ENCODE measurements at places on chromosomes 13 and 19.

DNA sequence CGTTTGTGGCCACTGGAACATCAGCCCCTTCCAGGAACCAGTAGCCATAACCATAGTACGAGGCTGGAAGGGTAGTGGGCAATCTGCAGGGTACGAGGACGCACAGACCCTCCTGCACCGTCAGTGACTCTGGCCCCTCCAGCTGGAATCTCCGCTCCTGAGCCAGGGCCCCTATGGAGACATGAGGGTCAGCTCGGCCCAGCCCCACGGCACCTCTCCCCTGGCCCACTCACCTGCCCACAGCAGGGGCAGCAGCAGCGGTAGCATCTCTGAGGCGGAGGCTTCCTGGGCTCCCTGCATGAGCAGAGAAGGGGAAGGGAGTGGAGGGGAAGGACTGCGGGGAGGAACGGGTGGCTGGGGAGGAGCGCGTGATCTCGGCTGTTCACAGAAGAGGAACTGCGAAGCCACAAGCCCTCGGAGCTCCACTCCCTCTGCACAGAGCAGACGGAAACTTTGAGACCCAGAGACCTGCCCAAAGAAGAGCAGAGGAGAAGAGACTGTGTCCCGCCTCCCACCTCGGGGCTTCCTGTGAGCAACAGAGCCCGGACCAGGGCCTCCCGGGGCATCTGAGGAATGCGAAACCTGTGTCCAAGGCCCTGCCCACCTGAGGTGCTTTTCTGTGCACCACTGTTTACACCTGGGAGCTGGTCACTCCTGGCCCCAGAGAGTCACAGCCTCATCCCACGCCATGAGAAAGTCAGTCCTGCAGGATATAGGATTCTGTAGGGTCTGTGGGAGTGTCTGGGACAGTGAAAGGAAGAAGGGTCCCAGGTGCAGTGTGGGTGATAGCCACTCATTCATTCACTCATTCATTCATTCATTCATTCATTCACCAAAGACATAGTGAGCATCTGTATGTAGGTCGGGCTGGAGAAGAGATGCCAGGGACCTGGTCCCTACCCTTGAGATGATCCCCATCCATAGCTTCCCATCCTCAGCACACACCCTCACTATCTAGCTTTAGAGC is at the start of gene SIGLEC6:
SIGLEC6 (minus strand) TSS at position 322 of the 967 bp plus-strand sequence; CDS start at position 300, 22 bp downstream.
- DNase-seq = no peak

- no peak for DNase-seq
These were observed 187.0 kb downstream of the MYO16 start for GRCh38 chr13:108816375-108816774.

GRCh38 chr13:94608586-94608985 is 6.9 kb downstream of the GPR180 start:
- no peak for DNase-seq

DNA sequence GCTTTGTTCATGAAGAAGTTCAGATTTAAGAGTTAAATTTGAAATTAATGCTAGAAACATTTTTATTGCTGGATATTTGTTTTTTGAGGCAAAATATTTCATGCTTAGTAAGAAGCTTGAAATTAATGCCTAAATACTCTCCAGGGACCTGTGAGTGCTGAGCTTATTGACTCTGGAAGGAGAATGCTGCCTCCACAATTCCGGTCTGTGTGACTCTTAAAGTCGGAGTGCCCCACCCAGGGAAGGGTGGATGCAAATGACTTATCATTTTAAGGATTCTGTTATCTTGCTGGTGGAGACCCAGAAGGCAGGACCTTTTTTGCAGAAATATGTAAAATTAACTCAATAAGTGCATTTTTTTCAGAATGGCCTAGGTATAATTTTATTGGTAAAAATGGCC is 143.8 kb upstream of the RXFP2 start:
- no peak for DNase-seq

- DNase-seq = no peak
These were observed 21.7 kb downstream of the UBE2L5 start for GRCh38 chr13:30443957-30444404.

- DNase-seq = no peak
These were observed 4.4 kb upstream of the WIZ start for GRCh38 chr19:15453906-15454860.

- no peak for DNase-seq
These were observed 303.6 kb downstream of the GPC5 start for GRCh38 chr13:91701975-91702374.

- DNase-seq = no peak
These were observed 4.8 kb downstream of the GPR42 start for GRCh38 chr19:35375505-35376307.

GRCh38 chr13:73684286-73684685 is 449.9 kb downstream of the KLF12 start:
- DNase-seq = no peak

DNA sequence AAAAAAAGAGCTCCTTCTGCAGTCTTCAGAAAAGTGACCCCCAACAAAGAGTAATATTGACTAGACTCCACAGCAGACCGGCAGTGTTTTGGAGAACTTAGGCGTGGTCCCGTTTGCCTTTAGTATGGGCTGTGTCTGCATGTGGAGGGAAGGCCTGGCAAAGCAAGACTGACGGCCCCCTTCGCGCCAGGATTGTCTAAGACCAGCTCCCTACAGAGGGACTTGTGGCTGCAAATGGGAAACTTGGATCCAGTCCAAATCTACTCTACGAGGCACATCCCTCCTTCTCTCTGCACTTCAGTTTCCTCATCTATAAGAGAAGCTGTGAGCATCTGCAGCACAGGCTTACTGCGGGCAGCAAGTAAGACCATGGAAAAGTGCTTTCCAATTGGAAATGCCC is 350.0 kb downstream of the ZNF536 start:
- DNase-seq = no peak

DNA sequence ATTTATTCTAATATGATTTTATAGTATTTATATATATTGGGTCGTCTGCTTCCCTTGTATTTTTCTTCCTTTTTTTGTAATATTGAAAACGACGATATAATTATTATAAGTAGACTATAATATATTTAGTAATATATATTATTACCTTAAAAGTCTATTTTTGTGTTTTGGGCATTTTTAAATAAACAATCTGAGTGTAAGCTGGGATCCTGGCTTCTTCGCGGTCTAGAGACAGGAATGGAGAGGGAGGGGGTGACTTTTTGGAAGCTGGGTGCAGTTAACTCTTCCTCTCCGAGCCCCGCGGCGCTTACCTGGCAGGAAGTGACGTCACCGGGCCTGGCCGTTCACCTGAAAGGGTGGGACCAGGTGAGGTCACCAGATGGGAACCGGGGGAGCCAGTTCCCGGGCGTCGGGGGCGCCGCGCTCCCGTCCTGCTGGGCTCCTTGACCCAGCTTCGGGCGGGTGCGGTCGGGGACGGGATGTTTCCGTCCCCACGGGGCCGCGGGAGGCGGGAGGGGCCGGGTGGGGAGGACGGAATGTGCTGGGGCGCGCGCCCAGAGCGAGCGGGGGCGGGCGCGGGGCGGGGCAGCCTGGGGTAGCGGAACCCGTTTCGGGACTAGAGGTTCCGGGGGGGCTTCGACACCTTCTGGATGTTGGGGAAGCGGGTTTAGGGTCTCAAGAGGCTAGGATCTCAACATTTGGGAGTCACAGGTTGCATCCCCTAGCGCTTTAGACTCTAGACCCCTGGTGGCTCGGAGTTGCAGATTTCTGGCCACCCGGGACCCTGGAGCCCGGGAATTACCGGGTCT is 2.8 kb downstream of the ZFP36 start:
- peak; percentile 91 for DNase-seq

- DNase-seq = no peak
These were observed 5.4 kb downstream of the MTMR6 start for GRCh38 chr13:25281935-25282332.

- DNase-seq = peak; percentile 82
These were observed 12.2 kb upstream of the BCAM start for GRCh38 chr19:44796701-44797115.

DNA sequence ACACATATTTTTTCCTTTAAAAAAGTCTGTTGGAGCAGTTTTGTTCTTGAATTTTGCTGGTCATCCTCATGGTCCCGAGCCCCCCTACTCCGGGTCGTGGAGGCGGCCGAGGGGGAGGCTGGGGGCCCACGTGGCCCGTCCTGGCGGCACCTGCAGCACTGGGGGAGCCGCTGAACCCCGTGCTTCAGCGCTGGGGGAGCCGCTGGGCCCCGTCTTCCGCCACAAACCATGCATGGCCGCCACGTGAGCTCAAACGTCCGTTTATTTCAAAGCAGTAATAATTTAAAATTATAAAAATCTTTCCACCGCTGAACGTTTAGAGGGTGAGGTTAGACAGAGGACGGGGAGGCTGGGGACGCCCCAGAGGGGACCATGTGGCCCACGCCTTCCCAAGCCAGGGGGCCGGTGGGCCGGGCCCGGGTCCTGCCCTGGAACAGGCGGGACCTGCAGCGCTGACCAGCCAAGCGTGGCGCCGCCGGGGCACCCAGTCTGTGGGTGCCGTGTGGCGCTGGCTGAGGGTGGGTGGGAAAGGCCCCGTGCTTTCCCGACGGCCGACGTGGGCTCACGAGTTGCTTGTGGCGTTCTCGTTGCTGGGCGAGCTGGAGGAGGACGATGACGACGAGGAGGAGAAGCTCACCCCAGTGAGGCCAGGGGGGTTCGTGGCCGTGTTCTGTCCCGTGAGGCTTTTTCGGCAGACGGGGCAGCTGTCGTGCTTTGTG is 8.0 kb downstream of the FGF22 start:
- DNase-seq = no peak

DNA sequence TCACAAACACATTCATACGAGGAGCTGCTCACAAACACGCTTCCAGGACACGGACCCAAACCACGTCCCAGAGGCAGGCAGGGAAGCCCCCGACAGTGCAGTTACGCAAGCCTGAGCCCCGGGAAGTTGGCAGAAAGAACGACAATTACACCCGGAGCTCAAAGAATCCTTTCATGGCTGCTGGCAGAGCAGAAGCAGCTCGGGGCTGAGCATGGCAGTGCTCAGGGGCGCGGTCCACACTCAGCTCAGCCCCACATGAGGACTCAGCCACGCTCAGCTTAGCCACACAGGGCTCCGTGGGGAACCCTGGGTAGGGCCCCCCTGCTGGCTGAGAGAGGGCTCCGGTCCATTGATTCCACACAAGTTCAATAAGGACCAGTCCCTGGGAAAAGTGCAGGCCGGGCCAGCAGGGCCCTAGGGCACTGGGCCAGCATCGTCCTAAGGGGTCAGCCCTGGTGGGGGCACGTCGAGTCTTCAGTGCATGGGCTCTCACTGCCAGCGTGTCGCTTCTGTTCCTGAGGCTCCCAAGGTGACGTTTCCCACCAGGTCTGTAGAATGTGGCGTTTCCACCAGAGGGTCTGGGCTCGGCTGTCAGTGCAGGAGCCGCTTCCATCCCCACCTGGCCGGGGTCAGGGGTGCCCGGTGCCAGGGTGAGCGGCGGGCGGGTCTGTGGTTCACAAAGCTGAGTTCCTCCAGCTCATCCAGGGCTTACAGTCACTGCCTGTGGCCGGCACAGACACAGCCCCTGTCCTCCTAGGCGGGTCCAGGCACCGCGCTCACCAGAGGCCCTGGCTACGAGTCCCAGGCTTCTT is 23.1 kb downstream of the GAS6 start:
- DNase-seq = no peak

GRCh38 chr13:103431856-103432255 is 365.6 kb upstream of the SLC10A2 start:
- DNase-seq = peak; percentile 28

DNA sequence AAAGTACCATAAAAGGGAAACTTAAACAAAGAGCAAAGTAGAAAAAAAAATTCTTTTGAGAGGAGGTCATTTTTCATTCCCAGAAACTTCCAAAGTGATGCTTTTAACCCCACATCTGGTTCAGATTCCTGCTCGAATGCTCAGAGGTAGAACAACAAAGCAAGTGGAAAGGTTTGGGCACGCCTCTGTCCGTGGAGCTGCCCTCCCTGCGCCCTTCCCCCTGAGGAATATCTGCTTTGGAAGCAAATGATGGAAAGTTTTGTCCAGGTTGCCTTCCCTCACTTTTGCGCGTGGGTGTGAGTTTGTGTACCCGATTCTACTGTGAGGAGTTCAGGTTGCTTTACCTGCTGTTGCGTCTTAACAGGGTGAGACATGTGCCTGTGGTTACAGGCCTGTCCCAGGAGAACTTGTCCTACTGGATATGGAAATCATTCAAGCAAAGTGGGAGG is 110.2 kb downstream of the KLF5 start:
- DNase-seq = no peak

- DNase-seq = no peak
These were observed 91.2 kb downstream of the GGACT start for GRCh38 chr13:100497389-100497788.

- no peak for DNase-seq
These were observed 34.1 kb downstream of the CARD8 start for GRCh38 chr19:48221628-48222027.

DNA sequence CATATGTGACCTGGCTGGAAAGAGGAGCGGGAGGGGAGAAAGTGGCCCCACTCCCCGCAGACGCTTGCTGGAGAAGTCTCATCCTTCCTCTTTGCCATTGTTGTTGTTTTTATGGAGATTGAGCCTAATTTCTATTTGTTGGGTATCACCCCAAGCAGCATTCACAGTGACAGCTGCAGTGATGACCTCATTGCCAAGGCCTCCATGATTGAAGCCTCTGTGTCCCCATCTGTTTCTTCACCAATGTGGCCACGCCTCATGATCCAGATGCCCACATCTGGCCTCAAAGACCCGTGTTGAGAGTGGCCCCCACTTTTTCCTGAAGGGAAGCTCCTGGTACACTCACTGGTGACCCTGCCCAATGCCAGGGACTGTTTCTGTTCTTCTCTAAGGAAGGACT is 154.2 kb downstream of the SLC7A1 start:
- DNase-seq = no peak

DNA sequence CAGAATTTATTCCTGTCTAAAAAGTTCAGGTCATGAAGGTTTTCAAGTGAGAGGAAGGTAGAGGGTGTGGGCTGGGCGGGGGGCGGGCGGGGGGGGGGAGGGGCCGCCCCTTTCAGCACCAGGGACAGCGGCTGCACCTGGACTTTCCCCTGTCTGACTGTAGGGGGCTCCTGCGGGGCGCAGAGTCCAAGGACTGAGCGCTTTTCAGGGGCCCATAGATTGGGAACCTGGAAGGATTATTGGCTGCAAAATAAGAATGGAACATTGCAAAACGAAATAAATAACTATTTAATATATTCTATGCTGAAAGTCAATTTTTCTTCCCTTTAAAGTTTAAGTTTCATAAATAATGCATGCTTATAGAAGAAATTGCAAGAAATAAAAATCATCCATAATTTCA is 8.9 kb upstream of the CYP4F3 start:
- DNase-seq = no peak

DNA sequence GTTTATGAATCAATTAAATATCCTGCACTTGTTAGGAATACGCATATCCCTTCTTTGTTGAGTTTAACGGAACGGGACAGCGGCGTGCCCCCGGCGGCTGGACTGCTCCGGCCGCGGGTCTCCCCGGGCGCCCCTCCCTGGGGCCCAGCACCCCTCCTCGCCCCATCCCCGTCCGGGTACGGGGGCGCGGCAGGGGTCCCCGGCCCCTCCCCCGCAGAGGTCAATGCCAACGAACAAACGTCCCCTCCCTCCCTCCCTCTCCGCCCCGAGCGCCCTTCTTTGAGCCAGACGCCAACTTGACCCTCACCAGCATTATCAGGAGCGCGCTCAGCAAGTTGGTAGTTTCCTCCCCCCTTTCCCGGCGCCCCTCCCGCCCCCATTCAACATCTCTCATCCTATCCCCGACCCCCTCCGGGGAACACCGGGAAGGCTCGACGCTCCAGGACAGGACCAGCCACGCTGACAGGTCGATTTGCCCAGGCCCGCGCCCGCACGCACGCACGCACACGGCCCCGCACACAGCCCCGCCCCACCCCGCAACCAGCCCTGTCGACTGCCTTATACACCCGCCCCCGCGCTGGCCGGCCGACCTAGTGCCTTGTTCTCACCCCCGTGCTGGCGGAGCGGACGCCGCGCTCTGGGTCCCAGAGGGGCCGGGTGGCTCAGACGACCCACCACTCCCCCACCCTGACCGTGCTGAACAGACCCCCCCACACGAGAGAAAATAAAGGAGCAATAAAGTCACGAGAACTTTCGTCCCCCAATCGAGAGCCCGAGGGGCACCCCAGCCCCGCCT is 5.0 kb downstream of the LYL1 start:
- no peak for DNase-seq

All from NCI-H2081 (cell line).